ENCODE measurements at places on chromosomes 1 and 21.

DNA sequence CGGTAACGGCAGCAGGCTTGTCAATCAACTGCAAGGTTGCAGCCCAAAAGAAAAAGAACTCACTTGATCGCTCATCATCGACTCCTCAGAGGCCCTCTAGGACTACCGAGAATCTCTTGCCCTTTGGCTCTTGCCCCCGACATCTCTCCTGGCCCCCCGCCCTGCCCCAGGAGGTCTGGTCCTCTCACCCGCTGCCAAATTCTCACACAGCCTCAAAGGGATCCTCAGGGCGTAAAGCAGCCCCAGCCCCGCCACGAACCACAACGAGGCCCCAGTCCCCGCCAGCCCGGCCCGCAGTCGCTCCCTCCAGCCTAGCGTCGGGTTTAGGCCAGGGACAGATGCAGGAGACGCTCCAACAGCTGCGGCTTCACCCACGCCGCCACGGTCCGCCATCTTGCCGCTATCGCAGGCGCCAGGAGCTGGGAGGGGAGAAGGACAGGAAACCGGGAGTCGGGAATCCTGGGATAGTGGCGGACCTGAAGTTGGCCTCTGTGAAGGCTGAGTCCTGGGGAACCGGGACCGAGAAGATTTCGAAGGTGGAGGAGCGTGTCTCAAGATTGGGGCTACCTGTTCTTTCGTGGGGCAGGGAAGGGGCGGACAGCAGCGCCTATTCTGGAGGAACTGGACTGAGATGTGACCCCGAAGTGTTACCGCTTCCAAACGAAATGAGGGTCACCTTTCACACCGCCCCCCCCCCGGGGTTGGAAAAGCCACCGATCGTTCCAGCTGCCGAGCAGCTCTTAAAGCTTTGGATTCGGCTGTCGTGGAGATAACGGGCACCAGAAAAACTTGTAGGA is at the start of gene ST7L:
Gene ST7L, minus strand, starts transcription at position 421 of the 797 bp plus-strand sequence. Its CDS starts 28 bp downstream, at position 393.
- DNase-seq, result peak; percentile 40

- DNase-seq, result no peak
These were observed 56.7 kb upstream of the ZSWIM5 start for GRCh38 chr1:45263132-45263531.

GRCh38 chr1:151537112-151537511 is 3.0 kb upstream of the TUFT1 start:
- no peak for DNase-seq

DNA sequence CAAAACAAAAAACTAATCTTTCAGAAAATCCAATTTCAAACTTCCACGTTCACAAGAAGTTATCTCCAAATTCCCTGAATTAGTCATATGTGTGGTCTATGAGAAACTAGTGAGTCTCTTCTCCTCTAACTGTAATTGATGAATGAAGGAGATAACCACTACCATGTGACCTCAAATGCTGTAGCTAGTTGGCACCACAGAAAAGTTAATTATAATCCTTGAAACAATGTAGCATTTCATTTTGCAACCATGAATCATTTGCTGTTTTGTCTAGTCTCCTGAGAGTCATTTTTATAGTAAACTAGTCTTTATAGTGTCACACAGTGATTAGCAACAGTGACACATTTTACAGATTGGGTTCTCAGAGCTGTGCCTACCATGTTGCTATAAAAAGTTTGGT is 287.5 kb downstream of the LRRIQ3 start:
- no peak for DNase-seq

DNA sequence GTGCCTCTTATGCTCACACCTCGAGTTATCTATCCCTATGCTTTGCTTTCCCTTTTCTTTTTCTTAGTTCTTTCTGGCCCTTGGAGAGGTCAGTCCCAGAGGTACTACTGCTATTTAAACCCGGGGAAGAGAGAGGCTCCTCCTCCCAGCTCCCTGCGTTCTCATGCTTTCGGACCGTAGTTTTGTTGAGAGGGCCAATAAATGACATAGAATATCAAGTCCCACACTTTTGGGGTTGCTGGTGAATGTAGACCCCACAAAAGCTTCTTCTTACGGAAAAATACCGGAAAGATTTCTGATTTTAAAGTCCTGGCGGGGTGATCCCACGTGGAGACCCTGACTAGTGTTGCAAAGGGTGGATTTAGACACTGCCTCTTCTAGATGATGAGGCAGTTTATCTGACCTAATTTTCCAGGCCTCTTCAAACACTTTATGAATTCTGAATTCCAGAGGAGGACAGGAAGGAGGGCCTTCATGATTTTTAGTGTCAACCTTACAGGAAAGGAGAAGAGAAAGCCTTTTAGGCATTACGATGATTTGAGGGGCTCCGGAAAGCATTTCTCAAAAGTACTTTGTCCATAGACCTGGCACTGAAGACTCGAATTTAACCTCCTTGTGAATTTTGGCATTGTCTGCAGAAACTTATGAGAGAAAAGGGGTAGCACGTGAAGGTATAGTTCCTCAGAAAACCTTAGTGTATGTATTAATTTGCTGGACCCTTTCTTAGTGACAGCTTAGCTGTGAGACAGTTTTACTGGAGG is 694 bp downstream of the TMEM167B start:
- DNase-seq, result peak; percentile 36

DNA sequence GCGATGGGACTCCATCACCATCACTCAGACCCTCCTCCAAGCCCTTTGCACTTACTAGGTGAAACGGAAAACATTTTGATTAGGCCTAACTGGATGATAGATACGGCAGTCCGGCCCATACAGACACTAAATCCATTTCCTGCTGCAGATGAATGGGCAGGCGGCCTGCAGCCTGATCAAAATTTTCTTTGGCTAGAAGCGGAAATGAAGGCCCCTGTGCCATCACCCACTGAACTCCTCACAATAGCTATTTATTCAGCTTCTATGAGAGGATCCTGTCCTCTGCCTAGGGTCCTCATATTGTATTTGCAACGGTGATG is 200.5 kb downstream of the OMA1 start:
- DNase-seq, result no peak

DNA sequence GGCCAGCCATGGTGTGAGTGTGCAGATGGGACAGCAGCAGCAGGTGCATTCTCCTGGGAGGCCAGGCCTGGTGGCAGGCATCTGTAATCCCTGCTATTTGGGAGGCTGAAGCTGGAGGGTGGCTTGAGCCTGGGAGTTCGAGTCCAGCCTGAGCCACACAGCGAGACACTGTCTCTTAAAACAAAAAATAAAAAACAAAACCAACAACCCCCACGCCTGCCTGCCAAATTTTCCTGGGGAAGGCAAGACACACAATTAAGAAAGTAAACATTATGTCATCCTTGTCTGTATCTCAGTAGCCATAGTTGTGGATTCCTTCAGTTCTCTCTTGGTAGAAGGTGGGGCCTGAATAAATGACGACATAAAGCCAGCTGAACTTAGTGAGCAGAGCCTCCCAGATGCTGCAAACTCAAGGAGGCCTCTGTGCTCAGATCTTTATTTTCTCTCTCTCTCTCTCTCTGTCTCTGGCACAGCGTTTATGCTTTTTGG is 57.6 kb upstream of the CD34 start:
- DNase-seq, result no peak

Data from GF-D8 (cell line).